ENCODE measurements at places on chromosomes 3 and 15.
A peak's percentile ranks its signal among the peaks of the same experiment; 100 is the strongest.

DNA sequence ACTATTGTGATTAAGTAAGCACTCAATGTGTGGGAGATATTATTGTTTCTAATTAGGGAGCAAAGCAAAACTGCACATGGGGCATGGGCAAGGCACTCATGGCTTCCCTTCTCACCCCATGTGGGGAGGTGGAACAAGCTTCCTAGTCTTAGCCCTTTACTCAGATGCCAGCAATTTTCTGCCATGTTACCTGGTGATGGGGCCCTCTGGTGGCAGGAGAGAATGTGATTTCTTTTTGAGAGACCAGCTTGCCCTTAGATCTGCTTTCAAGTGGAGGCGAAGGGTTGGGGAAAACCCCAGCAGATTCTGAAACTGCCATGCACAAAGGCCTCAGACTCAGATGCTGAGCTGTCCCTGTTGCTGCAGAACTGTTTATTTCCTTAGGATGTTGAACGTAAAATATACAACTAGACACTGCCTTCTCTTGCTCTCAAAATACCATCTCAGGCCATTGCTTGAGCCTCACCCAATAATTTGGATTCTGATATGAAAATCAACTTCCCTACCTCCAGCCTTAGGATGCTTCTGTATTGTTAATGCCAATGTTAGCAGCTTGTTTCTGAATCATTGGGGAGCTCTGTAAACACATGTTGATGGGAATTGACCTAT is 130.2 kb upstream of the TPRG1 start:
- DNase-seq: peak; percentile 15

- DNase-seq: no peak
These were observed 138.5 kb downstream of the ALCAM start for GRCh38 chr3:105505170-105505569.

GRCh38 chr3:149388001-149388440 is 10.6 kb upstream of the TM4SF1 start:
- no peak for DNase-seq

DNA sequence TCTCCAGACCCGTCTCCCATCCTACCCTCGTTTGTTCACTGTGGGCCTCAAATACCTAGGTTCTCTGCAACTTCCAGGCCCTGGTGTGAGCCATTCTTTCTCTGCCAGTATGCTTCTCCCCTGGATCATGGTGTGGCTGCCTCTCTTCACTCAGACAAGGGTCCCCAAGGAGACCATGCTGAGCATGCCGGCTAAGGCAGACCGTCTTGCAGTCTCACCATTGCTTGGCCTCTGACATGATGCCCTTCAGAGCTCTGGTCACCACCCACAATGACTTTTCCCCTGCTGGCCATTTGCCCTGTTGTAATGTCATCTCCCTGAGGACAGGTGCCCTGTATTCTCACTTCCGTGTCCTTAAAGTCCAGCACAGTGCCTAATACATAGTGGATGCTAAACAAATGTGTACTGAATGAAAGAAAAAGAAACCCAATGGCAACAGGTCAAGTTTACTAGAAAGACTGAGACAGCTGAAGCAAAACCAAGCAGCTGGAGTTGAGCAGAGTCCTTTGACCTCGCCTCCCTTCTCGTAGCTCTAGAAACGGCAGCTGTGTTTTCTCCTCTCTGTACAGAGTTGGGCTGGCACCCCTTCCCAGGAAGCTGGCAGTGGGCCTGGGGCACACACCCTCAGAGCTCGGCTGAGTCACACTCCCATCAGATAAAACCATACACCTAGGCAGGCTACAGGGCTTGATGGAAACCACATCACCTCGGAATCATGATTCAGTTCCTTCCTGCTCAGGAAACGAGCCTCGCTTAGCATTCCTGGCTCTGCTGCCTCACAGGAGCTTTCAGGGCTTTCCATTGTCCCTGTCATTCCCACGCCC is 8.6 kb downstream of the TLR9 start:
- DNase-seq: peak; percentile 63

DNA sequence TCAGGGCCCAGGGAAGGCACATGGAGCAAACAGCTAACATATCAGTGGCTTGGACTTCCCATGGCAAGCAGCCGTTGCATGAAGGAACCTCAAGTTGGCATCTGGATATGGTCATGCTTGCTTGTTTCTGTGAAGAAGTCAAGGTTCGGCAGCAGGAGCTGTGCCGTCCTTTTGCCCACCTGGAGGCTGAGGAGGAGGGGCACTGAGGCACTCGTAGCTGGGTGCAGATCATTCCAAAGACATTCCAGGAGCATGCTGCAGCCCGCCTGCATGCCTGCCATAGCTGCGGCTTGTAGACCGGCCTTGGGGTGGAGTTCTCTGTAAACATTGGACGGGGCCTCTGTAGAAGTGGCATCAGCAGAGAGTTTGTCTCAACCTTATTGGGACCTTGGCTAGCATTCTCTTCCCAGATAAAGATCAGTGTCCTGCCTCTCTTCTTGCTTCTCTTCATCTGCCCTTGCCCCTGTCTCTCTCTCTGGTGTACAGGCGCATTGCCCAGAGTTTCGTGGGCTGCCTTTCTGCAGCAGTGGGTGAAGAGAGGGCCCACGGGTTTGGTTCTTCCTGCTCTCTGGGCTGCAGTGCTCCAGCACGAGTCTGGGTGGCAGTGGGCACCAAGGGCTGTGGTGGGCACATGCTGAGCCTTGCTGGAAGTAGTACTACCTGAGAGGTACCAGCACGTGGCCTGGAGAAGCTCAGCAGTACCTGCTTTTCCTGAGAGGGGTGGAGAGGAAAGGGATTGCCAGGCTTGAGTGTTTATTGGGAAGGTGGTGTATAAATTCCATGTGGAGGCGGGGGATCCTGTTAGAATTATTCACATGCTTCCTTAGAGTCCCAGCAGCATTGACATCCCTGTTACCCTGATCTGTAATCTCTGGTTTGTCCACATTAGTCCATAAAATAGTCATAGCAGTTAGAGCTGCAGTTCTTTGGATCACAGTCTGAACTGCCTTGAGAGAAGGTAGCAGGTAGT is 49.4 kb downstream of the CHCHD6 start:
- no peak for DNase-seq

DNA sequence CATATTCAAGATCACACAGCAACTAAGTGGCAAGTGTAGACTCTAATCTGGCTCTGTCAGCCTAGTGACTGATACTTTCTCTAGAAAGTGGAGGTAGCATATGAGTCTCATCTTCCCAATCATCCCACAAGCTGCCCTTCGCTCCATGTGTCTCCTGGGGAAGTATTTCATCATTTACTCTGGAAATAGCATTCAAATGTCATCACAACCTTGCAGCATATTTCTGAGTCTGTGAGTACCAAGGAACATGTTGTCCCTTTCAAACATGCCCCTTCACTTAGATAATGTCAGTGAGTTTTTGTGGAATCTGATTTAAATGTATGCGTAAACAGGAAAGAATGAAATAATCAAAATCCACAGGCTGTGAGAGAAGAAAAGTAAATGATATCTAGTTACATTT is 322.9 kb downstream of the SLC9A9 start:
- DNase-seq: no peak

DNA sequence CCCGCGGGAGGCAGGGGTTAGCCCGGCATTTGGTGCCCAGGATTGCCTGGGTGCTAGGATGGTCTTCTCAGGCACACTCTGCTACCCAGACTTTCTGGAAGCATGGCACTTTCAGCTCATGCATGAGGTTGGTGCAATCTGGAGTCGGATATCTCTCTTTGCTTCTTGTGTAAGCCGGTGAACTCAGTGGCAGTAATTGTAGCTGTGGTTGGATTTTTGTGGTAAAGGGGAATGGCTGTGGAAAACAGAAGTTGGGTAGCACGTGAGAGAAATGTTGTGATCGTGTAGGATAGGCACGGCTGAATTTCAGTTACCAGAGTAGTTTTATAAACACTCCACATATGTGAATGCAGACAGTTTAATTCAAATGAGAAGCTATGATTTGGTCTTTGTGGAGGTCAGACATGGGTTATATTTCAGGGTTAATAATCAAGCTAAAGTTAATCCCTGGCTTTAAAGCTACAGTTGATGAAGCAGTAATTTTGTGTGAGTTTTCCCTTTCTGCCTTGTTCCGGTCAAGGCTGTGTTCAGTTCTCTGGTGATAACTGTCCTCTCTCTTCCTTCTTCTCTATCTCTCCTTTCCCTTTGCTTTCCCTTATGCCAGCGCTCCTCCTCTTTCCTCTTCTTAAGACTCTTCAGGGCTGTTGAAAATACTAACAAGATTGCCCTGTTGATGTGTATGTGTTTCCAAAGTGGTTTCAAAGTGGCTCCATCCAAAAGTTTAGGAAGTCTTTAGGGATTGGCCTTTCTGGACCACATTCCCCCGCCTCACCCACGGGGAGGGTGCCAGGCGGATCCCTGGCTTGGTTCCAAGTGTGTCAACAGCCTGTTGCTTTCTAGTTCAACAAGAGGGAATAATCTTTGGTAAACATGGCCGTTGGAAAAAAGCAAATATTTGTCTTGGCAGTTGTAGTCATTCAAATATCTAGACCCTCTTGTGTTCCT is 404.6 kb upstream of the C2CD4B start:
- no peak for DNase-seq

GRCh38 chr15:39454189-39454986 is 126.5 kb upstream of the THBS1 start:
- no peak for DNase-seq

DNA sequence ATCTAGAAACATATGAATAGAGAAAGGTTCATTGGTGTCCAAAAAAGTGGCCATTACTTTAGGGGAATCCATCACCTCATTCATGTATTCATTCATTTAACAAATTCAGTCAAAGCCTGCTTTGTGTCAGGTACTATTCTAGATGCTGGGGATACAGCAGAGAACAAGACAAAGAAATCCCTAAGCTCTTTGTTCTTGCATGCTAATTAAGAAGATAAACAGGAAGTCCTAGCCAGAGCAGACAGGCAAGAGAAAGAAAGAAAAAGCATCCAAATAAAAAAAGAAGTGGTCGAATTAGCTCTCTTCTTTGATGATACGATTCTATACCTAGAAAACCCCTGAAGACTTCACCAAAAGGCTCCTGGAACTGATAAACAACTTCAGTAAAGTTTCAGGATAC is 12.4 kb upstream of the ZMAT3 start:
- no peak for DNase-seq

GRCh38 chr15:55407498-55408011 is 604 bp downstream of the CCPG1 start:
- no peak for DNase-seq

DNA sequence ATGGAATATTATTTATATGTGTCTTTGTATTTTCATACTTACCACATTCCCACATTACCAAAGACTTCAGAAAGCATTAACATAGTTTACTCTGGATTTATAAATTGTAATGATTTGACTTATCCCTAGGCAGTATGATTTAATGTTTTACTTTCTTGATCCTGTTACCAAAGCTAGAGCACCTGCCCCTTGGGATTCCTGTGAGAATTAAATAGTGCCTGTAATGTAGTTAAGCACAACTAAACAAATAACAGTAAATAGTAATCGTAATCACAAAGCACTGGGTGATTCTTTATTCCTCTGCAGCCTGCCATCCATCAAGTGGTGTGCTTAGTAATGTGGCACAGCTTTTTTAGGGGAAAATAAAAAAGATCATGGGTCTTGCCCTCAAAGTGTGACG is 39.1 kb downstream of the ATP2C1 start:
- DNase-seq: no peak

DNA sequence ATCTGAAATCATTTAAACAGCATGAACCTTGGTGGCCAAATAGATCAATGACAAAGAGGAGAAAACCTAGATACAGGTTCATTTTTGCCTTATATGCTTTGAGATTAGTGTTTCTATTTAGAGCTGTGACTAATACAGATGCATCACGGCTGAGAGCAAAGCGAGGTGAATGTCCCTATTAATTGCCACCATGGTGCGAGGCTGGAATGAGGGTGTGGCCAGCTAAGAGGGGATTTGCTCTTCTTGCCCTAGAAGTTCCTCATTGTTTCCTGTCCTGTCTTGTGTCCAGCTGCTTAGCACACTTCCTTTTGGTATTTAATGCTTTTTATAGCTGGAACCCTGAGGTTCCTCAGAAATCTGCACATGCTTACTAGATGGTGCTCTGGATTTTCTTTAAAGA is 339.1 kb upstream of the RGMA start:
- DNase-seq: no peak

- DNase-seq: no peak
These were observed 34.9 kb downstream of the GRIP2 start for GRCh38 chr3:14505001-14505802.

DNA sequence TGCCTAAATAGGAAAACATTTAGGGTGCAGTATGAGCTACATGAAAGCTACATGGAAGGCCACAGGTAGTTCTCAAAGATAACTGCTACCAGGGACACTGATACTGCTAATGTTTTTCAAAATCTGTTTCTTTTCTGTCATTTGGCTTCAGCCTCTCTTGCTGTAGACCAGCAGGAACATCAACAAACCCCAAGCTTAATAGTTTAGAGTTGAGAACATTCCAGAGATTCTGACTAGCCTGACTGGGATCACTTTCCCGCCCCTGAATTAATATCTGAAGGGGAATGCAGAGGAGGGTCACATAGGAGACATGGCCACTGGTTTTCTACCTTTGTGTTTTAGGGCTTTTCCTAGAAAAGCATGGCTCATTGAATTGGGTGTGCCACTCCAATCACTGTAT is 16.9 kb upstream of the C3orf38 start:
- DNase-seq: no peak

- DNase-seq: no peak
These were observed 243.4 kb upstream of the GADL1 start for GRCh38 chr3:31137718-31138465.

GRCh38 chr3:108780235-108780634 is 23.0 kb upstream of the RETNLB start:
- no peak for DNase-seq

DNA sequence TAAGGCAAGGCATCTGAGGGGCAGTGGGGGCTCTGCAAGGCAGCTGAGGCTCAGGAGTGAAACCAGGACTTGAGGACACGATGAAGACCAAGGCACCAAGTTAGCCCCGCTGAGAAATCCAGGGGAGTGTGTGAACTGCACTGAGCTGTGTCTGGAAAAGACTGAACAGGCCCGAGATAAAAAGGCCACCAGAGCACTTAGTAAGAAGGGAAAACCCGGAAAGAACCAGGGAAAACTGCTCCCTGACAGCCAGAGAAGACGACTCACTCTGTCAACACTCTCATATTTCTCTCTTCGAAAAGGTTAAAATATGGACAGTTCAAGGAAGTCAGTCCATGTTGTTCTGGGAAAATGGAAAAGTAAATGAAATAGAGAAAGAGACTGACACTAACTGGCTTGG is 109.0 kb downstream of the SEC22A start:
- no peak for DNase-seq
